ENCODE measurements at places on chromosomes 16 and 17.

GRCh38 chr17:62802561-62803205, 5.4 kb downstream of the MARCHF10 start:
- no peak for DNase-seq

GRCh38 chr16:87855852-87856715, 13.2 kb downstream of the SLC7A5 start:
- no peak for DNase-seq

GRCh38 chr16:67460168-67460567, 20.8 kb downstream of the ATP6V0D1 start:
- no peak for DNase-seq

DNA sequence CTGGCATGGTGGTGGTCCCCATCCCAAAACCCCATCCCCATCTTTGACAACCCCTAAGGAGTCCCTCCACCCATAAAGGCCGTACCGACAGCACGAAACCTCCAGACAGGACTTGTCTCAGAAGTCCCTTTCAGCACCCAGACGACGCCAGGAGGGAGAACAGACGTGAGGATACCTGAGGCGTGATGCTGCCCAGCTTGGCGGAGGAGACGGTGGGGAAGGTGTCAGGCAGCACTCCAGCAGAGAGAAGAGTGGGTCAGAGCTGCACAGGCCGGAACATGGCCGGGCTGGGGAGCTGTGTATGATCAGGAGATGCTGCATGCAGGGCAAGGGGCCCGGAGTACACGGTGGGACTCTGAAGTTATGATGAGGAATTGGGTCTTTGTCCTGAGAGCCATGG, 244.2 kb downstream of the GSG1L start:
- no peak for DNase-seq

DNA sequence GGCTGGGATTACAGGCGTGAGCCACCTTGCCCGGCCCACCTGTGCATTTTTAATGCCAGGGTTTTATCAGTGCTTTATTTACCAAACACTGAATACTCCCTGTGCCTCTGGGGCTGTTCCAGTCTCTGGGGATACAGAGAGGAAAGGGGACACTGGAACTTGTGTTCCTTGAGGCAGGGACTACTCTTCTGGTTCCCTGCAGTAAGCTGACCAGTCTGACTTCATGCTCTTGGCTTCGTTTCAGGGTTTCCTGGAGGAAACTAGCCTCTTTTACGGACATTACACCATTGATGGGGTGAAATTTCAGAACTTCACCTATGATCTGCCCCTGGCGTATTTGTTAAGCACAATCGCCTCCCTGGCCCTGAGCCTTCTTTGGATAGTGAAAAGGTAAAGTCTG, 37.4 kb upstream of the COQ7 start:
- DNase-seq, result no peak

GRCh38 chr16:73047536-73048291, at the start of gene ZFHX3:
ZFHX3 (minus strand) TSS chr16:73048128; CDS start chr16:72960145, 87,983 bp downstream.
- no peak for DNase-seq

GRCh38 chr17:57535249-57535966, 209.7 kb downstream of the CCDC182 start:
- DNase-seq, result no peak

DNA sequence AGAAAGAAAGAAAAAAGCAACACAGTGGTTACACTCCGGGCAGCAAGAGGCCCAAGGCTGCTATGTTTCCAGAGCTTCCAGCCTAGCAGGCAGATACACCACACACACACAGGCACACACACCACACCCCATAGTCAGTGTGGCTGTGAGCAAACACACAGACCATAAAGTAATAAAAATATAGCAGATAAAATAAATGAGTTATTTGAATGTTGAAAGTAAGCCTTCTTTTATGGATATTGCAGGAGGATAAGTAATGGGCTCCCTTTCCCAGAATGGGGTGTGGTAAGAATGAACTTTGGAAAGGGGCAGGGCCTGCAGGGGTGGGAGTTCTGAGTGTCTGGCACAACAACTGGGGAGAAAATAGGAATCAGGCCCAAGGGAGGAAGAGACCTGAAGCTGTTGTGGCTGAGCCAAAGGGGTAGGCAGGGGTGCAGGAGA, 4.8 kb upstream of the CDK5RAP3 start:
- DNase-seq, result no peak

- DNase-seq, result no peak
Observed at GRCh38 chr16:80273635-80274538, 266.9 kb upstream of the DYNLRB2 start.

- no peak for DNase-seq
Observed at GRCh38 chr16:20519231-20519630, 56.9 kb downstream of the ACSM2B start.

DNA sequence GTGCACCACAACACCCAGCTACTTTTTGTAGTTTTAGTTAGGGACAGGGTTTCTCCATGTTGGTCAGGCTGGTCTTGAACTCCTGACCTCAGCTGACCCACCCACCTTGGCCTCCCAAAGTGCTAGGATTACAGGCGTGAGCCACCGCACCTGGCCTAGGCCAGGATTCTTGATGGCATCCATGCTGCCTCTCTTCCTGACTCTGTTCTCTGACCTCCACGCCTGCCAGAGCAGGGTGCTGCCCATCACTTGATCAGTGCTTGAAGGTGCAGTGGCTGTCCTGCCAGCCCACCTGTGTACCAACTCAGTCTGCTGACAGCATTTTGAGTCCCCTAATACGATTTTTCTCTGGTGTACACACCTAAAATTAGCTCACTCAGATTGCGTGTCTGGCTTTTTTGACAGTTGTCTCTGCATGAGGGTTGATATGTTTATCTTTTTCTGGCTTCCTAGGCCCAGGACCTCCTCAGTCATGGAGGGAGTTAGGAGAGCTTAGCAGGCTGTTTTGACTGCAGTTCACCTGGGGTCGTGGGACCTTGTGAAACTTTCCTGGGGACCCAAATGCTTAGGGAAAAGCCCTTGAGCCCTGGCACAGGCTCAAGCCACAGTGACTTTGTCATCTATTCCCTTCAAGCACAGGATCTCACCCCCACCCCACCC, 5.9 kb downstream of the HAS3 start:
- no peak for DNase-seq
